ENCODE measurements at places on chromosomes 4 and X.

GRCh38 chr4:16684097-16684496 is 214.3 kb downstream of the LDB2 start:
- no peak for DNase-seq

DNA sequence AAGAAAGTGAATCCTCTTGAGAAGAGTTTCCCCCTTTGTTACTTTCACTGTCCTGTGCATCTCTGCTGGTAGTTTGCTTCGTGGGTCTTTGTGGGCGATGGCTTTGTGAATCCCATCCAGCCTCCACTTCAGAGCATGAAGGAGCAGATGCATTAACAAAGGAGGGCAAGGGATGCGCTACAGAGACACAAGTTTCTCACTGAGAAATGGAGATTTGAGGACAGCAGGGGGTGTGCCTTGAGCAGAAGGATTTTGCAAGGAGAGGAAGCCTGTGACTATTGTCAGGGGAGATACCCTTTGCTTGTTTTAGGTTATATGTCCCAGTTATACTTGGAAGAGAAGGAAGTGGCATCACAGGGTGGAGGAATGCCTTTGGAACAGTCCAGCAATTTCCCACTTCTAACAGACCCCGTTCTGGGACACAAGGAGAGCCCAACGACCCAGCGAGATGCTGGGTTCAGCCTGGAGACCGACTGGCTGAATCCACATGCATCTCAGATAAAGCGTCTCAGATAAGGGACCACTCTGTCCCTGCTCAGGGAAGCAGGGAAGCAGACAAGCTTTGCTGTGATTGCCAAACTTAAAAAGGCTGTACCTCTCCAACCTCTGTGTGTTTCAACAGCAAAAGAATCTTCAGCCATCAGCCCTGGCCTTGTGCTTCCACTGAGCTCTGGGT is 314.6 kb upstream of the GATB start:
- no peak for DNase-seq

DNA sequence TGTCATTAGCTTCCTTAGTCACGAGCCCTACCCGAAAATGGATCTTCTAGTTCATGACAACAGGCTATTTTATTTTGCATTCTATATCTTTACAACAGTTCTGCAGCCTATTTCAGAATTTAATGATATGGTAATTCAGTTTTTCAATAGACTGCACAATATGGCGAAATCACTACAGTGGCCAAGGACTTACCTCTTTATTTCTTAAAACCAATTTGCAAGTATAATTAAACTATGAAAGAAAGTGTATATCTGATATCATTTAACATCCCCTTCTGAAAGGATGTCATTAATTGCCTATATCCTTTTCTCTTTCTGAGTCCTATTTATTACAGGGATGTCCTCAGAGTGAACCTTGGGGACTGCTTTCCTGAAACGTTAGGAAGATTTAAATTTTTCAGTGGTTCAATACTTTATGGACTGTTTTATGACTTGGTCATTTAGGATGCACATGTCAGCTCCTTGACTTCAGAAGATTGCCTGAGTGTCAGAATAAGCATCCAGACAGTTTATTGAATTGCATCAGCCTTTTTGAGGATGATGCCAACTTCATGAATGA is 190.8 kb upstream of the GEMIN8 start:
- DNase-seq, result no peak

DNA sequence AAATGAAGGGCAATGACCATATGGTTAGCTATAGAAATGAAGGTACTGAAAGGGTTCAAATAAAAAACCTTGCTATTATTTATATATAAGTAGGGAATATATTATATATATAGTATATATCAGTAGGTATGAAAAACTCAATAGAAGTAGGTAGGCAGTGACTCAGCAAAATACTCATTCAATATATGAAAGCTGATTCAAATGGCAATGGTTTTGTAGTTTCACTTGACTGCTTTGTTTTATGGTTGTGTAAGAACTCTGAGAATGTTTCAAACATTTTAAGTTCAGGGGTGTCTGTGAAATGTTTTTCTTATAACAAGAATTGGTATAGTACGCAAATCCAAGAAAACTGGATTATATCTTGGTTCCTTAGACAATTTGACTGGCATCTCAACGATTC is 4.1 kb downstream of the ZNF280C start:
- no peak for DNase-seq

- DNase-seq, result peak; percentile 6
Observed at GRCh38 chrX:13254076-13254785, 65.6 kb downstream of the ATXN3L start.
